Liver (tissue), 10 donors: ENCODE measurements at places on chromosomes 5 and 9. TPM values are rescaled to one million over a fixed set of nuclear protein-coding genes. Genes with fewer than 3 reads are reported as not detected.

Gene ST8SIA4
- 0.78 TPM for polyA plus RNA-seq

Gene AGTPBP1
- 2.1 TPM for polyA plus RNA-seq

Gene GBGT1
- 0.33 TPM for polyA plus RNA-seq

Gene GABRA6
- not detected for polyA plus RNA-seq

Gene JAKMIP2
- polyA plus RNA-seq = 0.06 TPM

Gene LPAR1
- 0.51 TPM for polyA plus RNA-seq

Gene CTXN3
- not detected for polyA plus RNA-seq

Gene ZNF189
- polyA plus RNA-seq = 5.1 TPM

Gene QRFP
- polyA plus RNA-seq = not detected

Gene ZNF354C
- polyA plus RNA-seq = 0.49 TPM
